ENCODE measurements at places on chromosomes 3 and 15.

GRCh38 chr3:9147215-9147895 is 102.1 kb downstream of the SRGAP3 start:
- no peak for DNase-seq

DNA sequence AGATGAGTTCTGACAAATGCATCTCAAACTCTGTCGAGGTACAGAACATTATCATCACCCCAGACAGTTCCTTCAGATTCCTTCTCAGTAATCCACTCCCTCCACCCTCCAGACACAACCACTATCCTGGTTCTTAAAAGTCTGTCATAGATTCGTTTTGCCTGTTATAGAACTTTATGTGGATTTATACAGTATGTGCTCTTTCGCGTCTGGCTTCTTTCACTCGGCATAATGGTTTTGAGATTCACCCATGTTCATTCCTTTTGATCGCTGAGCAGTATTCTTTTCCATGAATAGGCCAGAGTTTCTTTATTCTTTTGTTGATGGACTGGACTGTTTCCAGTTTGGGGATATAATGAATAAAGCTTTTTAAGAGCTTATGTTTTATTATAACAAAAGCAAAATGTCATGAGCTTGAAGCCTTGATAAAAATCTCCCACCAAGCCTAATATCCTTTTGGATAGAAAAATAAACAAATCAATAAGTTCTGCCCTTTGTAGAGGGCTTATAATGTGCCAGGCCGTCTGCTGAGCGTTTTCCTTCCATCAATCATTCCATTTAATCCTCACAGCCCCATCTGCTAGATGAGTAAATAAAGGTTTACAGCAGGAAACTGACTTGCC is 21.3 kb upstream of the RFTN1 start:
- no peak for DNase-seq

- no peak for DNase-seq
These were observed 75.5 kb upstream of the IQSEC1 start for GRCh38 chr3:13148561-13149329.

- DNase-seq = no peak
These were observed 595 bp downstream of the PDCD7 start for GRCh38 chr15:65132878-65133547.

DNA sequence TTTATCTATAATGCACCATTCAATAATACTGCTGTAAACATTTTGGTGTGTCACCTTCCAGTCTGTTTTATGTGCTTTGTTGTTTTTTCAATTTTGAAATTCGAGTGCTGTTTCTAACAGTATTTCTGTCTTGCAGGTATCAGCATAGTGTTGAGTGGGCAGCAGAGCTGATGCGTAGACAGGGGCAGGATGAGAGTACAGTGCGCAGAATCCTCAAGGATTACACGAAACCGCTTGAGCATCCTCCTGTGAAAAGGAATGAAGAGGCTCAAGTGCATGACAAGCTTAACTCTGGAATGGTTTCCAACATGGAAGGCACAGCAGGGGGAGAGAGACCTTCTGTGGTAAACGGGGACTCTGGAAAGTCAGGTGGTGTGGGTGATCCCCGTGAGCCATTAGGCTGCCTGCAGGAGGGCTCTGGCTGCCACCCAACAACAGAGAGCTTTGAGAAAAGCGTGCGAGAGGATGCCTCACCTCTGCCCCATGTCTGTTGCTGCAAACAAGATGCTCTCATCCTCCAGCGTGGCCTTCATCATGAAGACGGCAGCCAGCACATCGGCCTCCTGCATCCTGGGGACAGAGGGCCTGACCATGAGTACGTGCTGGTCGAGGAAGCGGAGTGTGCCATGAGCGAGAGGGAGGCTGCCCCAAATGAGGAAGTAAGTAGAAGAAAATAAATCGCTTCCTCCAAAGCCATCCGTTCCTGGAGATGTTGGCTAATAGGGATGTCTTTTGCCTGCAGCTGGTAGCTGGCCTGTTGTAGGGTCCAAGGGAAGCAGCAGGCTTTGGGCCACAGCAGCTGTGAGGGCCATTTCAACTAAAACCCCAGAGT is 19.1 kb downstream of the TSEN2 start:
- DNase-seq = no peak

DNA sequence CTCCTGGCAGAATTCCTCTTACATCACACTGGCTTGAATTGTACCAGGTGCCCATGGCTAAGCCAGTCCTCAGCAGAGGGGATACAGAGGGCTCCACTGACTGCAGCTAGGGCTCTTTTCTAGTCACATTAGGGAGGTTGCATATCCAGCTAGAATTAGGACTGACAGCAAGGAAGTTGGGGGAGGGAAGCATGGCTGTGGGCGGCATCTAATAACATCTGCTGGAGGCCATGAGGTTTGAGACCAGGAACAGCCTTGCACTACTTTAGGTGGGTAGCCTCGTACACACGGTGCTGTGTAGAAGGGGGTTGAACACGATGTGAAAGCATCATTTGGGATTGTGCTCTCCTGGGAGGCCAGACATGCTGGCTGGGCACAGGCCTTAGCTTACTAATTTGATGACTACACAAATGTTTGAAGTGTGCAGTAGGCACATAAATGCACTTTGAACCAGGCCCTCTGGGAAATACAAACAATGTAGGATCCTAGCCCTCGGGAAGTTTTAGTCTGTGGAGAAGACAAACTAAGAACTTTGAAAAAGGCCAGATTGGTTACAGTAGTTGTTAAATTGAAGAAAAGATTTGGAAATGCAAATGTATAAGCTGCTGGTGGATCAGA is 30.2 kb downstream of the CHCHD6 start:
- no peak for DNase-seq

DNA sequence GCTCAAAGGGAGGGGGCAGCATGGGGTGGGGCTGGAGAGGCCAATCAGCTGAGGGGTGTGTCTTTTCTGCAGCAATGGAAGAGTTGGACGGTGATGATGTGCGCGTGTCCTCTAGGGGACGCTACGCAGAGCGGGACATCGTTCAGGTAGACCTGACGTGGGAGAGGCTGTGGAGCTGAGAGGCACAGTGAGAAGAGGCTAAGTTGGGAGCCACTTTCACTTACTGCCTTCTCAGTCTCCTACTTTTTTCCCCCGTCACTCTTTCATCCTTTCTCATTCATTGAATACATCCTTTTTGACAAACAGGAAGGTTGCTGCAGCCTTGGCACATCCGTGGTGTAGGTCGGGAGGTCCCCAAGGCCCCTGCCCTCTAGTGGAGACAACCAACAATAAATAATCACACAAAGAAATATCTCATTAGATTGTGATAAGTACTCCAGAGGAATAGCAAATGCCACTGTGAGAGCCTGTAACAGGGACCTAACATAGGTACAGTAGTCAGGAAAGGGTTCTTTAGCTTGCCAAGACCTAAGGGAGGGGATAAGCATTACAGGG is 4.4 kb upstream of the BRPF1 start:
- DNase-seq = no peak

DNA sequence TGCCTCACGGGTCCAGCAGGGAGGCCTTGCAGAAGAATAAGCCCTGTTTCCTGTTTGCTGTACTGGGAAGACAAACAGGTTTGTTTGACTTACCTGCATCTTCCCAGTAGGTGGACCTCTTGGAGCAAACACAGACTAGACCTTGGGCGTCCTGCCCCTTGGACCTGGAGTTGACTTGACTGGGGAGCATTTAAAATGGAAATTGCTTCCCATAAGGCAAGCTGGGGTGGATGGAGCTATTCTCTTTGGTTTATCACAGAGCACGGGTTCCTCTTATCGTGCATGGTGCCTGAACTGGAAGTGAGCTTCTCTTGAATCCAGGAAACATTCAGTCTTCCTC is 151.4 kb downstream of the RPLP1 start:
- DNase-seq = peak; percentile 87

- DNase-seq = no peak
These were observed 56.4 kb upstream of the TLE3 start for GRCh38 chr15:70153921-70154717.

Data from NCI-H748 treated with DMSO at 0.1 percent for 48 hours (cell line).